ENCODE measurements at places on chromosomes 7 and 10. TPM values are rescaled to one million over a fixed set of nuclear protein-coding genes. Genes with fewer than 3 reads are reported as not detected.

SOSTDC1 gene
- not detected for total RNA-seq

DNA sequence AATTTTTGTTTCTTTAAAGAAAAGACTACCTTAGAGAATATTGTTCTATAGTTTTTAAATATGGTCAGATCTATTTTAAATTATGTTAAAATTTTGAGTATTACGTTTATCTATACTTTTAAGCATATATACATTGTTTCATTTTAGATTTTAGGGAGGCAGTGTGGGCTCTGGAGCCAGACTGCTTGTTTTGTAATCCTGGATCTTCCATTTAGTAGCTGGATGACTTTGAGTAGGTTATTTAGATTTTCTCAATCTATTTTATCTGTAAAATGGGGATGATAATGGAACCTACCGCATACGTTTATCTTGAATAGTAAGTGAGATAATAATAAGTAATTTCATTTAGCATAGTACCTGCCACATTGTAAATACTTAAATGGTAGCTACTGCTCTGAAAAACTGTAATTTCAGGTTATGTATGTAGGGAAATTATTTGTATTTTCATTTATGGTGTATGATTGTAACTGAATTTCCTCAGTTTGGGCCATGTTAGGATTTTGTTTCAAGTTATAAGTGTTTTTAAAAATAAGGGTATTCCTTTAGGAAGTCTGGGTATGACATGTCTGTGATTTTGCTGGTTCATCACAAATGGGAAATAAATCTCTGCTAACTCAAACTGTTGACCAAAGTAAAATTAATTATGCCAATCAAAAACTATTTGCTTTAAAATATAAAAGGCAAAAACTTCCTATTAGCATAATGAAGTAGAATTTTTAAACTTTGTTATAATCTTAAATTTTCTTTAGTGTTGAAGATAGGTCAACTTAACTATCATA, 6.5 kb downstream of the PTEN start:
- DNase-seq: no peak

DNA sequence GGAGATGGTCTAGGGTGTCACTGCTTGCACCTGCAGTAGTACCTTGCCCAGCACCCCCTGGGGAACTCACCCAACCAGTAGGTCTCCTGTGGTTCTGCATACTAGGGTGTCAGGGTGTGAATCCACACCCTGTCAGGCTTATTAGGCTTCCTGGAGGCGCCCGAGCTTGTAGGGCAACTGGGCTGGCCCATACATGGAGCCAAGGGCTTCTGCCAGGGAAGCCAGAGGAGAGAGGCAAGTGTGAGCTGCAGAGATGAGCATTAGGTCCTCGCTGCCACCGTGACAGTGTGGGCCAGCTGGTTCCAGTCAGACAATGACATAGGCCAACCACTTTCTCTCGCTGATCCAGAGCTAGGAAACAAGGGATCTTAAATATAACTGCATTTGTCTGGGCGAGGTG, 11.2 kb downstream of the MXI1 start:
- DNase-seq: no peak

DNA sequence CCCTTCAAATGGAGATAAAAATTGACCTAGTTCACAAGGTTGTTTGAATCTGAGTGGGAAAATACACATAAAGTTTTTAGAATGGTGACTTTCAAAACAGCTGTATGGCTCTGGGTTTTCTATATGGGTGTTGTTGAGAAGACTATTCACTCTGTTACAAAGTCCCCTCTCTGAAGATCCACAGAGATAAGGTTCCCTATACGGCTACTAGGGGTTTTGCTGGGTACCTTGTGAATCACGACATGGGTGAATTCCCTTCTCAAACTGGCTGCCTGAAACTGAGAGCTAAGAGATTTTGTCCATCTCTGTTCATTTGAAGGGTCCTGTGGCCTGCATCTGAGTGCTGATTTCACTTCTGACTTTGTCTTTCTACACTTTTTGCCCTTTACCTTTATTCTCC, 11.8 kb upstream of the SLC13A1 start:
- DNase-seq: no peak

DNA sequence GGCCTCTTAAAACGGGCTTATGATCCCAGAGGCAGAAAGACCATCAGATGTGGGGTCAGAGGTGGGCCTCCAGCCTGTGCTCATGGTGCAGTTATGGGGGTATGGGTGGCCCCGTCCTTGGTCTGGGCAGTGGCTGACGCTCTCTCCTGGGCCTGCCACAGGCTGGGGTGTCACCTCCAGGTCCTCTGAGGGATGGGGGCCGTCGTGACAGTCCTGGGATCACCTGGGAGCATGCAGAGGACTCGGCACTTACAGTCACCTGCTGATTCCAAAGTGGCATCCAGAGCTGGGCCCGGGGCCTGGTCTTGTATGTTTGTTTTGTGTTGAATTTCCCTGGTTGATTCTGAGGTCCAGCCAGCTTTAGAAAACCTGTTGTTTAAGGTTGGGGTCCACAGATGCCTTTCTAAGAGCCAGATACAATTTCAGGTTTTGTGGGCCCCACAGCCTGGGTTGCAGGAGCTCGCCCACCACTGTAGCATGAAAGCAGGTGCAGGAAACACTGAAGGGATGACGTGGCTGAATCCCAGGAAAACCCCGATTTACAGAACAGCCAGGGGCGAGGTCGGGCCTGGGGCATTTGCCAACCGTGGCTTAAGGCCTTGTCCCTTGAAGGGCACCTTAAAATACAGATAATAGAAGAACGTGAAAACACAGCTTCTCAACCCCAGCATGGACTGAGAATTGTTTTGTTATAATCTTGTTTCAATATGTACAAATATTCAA, 170.7 kb upstream of the PPP2R2D start:
- peak; percentile 76 for DNase-seq

GRCh38 chr10:27720529-27720928, 25.1 kb downstream of the MKX start:
- DNase-seq: no peak

DNA sequence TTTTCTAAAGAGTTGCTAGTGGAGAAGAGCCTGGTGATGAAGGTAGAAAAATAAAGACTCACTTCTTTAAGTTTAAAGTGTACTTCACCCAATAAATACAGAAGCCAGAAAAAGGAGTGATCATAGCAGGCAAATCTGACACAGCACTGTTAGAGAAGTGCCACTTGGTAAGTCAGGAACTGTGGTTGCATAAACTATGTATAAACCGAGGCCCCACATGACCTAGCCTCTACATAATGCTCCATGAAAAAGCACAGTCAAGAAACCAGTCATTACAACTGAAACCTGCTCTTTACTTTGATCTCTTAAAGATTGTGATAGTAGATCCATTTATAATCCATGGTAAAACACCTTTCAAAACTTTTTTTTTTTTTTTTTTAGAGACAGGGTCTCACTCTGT, 172.1 kb upstream of the PHYHIPL start:
- DNase-seq: no peak

DNA sequence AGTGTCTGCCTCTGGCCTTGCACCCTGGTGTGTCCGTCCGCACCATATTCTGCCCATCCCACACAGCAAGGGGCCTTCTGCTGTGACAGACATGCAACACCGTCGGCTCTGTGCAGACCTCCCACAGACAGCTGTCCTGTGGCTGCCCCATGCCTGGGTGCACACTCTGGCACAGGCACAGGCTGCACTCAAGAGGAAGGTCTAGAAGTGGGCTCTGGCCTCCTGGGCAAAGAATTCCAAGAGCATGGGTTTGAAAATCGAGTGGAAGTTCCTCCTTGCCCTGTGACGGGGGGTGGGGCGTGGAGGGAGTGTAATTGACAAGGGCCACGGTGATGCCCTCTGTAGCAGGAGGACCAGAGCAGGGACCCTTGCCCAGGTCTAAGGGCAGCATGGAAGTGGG, 4.3 kb upstream of the LOXL4 start:
- no peak for DNase-seq

DNA sequence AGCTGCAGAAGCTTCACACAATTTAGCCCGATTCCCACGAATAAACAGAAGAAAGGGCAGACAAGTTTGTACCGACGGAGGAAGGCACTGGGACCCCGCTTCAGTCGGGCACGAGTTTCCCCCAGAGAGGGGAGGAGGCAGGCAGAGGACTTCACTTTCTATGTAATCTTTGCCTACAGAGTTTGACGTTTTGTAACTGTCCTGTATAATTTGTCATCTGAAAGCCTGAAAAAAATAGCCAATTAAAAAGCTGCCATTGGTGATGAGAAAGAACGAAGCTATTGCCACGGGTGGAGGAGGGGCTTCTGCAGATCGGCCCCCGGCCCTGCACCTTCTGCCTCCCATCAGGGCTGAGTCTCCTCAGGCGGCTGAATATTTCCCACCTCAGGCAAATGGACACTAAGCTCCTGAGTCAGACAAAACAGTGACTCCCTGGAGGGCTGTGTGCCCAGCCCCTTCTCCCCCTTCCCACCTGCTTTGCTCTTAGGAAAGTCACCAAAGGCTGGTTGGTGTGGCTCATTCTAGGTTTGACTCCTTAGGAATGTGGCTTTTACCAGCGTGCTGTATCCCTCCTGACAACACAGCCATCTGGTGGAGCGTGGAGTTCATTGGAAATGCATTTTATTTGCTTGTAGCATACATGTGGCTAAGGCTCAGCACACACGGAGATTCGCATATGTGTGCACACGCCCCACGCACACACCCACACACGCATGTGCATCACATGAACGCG, 117.4 kb downstream of the VIPR2 start:
- DNase-seq: no peak

DNA sequence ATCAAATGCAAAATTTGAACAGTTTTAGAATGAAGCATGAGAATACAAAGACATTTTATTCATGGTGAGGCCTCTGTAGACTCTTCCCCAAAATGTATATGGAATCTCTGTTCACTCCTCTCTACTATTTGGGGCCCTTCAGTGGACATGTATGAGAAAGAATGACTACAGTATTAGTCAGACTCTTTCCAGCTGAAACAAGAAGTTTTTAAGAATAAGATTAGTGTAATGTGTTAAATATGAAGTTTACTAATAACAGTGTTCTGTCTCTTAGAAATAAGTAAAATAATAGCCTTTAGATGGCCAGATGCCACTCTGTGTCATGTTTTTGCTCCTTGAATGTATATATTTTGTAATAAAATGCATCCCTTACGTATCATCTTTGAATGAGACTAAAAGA, 585.6 kb downstream of the SUGCT start:
- no peak for DNase-seq

NPC1L1 gene
- total RNA-seq: 0.23 TPM

- DNase-seq: no peak
Observed at GRCh38 chr7:5481241-5482019, 57.8 kb upstream of the TNRC18 start.

DNA sequence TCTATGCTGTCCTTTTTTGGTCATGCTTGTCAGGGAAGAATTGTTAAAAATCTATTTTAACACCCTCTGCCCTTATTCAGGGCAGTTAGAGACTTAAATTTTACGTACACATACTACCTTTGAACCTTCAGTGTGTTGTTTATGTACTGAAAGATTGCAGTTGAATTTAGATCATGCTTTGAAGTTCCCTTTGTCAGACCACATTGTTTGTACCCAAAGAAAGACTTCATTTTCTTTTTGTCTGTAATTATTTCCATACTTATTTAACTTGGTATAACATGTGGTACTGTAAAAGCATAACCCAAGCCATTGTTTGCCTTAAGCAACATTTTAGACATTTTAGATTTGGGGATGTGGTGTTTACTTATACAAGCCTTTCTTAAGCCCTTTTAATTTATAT, 96.1 kb downstream of the MMRN2 start:
- DNase-seq: no peak

SPAG6 gene
- not detected for total RNA-seq

GRCh38 chr10:70587045-70587658, 15.4 kb downstream of the PRF1 start:
- no peak for DNase-seq

DNA sequence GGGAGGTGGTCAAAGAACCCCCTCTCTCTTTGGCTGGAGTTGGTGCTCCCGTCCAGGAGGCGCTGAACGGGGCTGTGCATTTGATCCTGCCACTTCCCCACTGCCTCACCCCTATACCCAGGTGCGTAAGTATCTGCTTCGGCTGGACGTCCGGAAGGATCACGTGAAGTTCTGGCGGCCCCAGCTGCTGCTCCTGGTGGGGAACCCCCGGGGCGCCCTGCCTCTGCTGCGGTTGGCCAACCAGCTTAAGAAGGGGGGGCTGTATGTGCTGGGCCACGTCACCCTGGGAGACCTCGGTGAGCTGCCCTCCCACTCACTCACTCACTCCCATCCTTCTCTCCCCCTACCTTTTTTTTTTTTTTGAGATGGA, 5.6 kb upstream of the TRIP6 start:
- no peak for DNase-seq

GRCh38 chr7:29255906-29256692, 61.5 kb downstream of the CHN2 start:
- DNase-seq: no peak

GRCh38 chr10:128570319-128570995, 444.2 kb upstream of the MKI67 start:
- DNase-seq: no peak

C10orf105 gene
- total RNA-seq: 0.23 TPM

HMX3 gene
- total RNA-seq: not detected

DNA sequence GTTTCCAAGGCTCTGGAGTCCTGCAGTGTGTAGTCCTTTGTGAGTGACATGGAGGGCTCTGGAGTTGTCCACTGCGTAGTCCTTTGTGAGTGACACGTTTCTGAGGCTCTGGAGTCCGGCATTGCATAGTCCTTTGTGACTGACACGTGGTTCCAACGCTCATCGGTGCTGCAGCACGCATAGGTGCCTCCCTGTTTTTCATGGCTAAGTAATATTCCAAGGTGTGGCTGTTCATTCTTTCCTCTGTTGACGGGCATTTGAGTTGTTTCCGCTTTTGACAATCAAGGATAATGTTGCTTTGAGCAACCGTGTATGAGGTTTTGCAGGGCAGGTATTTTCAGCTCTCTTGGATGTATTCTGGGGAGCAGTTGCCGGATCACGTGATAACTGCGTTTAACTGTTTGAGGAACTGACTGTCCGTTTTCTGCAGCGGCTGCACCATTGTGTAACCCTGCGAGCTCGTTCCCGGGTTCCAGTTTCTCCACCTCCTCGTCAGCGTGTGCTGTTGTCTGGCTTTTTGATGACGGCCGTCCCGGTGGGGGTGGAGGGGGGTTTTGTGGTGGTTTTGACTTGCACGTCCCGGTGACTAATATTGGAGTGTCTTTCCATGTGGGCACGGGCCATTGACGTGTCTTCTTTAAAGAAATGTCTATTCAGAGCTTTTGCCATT, 21.1 kb downstream of the FAM20C start:
- no peak for DNase-seq

DNA sequence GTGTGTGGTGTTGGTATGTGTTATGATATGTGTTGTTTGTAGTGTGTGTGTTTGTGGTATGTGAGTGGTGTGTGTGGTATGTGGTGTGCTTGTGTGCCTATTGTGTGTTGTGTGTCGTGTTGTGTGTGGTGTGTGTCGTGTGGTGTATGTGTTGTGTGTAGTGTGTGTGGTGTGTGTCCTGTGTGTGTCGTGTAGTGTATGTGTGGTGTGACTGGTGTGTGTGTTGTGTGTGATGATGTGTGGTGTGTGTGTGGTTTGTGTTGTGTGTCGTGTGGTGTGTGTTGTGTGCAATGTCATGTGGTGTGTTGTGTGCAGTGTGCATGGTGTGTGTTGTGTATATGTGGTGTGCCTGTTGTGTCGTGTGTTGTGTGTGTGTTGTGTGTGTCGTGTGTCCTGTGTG, 144.6 kb downstream of the DNAJB6 start:
- DNase-seq: no peak

ACBD5 gene
- total RNA-seq: 18.1 TPM

LDB3 gene
- total RNA-seq: 27.9 TPM

GRCh38 chr10:131238669-131239280, 72.7 kb downstream of the TCERG1L start:
- DNase-seq: no peak

- DNase-seq: no peak
Observed at GRCh38 chr10:1687623-1688150, 49.6 kb downstream of the ADARB2 start.

HECW1 gene
- total RNA-seq: 0.24 TPM

Data from posterior vena cava (tissue), 2 donors.